ENCODE measurements at places on chromosomes 2 and 18. TPM values are rescaled to one million over a fixed set of nuclear protein-coding genes. Genes with fewer than 3 reads are reported as not detected.

- DNase-seq: no peak
These were observed 848 bp downstream of the TMSB10 start for GRCh38 chr2:84906108-84906899.

DNA sequence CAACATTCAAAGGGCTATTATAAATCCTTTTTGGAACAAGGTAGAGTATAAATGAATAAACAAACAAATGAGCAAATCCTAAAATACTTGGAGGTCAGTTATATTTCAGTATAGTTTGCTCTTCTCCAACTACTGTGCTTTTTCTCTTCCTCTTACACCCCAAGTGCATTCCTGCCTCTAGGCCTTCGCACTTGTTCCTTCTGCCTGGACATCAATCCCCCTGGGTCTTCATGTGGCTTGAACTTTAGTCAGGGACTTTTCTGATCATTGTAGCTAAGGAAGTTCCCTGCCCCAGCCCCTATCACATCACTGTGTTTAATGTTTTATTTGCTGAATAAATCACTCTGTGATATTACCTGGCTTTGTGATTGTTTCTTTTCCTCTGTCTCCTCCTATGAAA is 418.2 kb upstream of the HNRNPA3 start:
- DNase-seq: no peak

Gene C2orf66
- 0.26 TPM for total RNA-seq

Gene MFSD2B
- total RNA-seq: 0.17 TPM
